AG09319 (cell line): ENCODE measurements at places on chromosomes 11 and 22.
A peak's percentile ranks its signal among the peaks of the same experiment; 100 is the strongest.

GRCh38 chr22:39717099-39717498, 146.5 kb downstream of the CACNA1I start:
- no peak for DNase-seq

DNA sequence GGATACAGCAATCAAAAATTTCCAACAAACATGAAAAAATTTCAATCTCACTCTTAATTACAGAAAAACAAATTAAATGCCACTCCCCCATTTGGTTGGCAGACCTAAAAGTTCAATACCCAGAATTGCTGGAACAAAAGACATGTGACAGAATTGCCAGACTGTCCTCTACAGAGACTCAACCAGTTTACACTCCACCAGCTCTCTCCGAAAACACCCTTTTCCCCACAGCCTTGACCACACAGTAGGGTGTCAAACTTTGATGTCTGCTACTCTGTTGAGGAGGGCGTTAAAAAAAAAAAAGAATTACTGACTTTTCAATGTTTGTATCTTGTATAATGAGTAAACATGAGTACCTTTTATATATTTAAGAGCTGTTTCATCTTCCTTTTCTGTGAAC, 44.7 kb upstream of the YPEL1 start:
- no peak for DNase-seq

DNA sequence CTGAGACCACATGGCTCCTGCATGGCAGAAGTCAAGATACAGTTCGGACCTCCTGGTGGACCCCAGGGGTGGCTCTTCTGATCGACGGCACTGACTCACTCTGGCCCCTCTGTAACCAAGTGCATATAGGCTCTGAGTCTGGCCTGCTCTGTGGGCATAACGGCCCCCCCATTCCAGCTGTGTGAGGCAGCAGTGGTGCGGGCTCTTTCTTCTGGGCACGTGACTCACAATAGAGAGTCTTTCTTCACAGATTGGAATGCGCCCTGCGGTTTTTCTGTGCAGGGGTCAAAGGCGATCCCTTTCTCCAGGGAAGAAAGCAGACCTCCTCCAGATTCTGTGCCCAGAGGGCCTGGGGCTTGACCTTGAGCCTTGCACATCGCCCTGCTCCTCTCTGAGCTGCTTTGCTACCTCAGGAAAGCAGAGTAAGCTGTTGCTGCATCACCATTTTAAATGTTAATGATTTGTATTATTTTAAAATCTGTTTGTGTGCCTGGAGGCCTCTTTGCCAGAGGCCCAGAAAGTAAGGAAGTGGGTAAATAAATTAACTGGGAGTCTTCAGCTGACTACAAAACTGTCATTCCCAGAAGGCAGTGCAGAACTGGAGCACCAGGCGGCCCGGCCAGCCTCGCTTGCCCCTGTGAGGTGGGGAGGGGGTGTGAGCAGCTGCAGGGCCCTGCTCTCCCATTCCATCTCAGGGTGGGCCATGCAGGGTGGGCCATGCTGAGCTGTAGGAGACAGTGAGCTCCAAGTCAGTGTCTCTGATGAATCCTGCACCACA, 199.0 kb downstream of the GRIK4 start:
- peak; percentile 58 for DNase-seq

DNA sequence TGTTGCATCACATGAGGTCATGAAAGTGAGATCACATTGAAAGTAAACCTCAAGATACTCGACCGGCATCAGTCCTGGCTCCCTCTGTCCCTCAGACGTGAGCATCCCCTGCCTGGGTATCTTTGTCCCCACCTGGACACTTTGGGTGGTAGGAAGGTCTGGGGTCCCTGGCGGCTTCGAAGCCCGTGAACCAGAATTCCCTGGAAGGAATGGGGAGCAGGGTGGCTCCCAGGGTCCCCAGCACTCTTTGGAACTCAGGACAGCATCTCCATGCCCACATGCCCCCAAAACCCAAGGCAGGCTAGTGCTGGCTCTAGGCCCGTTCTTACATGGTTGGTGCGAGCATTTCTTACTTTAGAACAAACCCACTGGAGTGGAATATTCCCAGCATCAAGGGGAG, 7.5 kb downstream of the DERL3 start:
- no peak for DNase-seq

GRCh38 chr11:125701858-125702621, 21.4 kb upstream of the ACRV1 start:
- DNase-seq = no peak

DNA sequence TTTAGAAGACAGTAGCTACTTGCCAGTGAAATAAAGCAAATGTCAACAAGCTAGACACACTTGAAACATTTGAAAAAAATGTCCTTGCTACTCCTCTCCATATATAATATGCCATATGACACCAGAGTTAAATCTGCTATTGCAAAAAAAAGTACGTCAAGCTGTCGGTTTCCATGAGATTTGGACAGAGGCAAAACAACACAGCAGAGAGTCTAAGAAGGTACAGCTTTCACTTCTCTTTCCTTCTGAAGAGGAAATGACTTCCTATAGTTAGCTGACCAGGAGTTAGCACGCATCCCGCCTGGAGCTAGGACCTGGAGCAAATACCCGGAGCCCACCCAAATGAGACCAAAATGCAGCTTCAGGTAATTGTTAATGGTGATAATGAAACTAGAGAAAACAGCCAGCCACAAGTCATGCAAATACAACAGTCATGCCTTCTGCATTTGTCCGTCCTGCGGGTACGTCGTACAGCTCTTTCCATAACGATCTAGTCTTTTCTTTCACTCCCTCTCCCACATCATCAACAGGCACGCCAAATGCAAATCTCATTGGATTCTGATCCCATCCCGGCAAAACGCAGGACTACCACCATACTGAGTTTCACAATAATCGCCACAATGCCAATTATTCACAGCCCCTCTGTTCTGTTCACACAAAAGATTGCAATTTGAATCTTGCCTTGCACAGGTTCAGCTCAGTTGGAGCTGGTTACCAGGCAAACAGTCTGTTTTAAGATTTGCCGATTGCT, 395.0 kb upstream of the CCDC90B start:
- DNase-seq = no peak

GRCh38 chr11:1819074-1819473, 15.7 kb upstream of the SYT8 start:
- DNase-seq = no peak

DNA sequence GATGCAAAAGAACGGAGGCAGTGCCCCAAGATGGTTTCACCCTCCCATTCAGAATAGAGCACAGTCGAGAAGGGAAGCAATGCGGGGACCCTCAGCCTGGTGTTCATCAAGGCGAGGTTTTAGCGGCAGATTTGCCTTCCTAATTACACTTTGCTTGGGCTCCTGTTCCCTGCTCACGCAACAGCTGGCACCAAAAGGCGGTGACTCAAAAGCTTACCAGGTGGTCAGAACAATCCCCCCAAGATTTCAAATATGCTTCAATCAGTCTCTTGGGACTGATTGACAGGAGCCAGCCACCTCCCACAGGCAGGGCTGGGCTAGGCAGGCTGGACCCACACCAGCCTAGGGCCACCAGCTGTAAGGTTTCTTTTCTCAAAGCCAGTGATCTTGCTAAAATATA, 14.2 kb downstream of the IGSF9B start:
- DNase-seq = no peak

GRCh38 chr11:623999-624704, 603 bp downstream of the CDHR5 start:
- no peak for DNase-seq

GRCh38 chr11:62607714-62608113, 4.9 kb downstream of the EML3 start:
- no peak for DNase-seq

- no peak for DNase-seq
Measured at GRCh38 chr11:100887659-100888058, 200.6 kb downstream of the ARHGAP42 start.

- DNase-seq = no peak
Measured at GRCh38 chr22:34214372-34214771, 294.1 kb upstream of the LARGE1 start.

DNA sequence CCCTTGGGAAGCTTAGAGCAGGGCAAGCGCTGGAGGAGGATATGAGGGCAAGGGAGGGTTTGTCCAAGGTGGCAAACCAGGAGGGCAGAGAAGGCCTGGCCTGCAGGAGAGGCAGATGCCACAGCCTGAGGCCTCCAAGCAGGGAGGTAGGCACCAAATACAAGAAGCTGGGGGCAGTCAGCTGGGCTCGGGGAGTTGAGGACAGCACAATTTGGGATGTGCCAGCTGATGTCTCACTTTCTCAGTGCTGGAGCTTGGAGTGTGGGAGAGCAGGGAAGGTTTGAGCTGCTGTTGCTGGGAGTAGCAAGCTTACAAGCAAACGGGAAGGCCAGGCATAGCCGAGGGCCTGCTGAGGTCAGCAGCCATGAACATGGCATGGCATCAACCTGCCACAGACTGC, 4.0 kb downstream of the ZDHHC24 start:
- no peak for DNase-seq

DNA sequence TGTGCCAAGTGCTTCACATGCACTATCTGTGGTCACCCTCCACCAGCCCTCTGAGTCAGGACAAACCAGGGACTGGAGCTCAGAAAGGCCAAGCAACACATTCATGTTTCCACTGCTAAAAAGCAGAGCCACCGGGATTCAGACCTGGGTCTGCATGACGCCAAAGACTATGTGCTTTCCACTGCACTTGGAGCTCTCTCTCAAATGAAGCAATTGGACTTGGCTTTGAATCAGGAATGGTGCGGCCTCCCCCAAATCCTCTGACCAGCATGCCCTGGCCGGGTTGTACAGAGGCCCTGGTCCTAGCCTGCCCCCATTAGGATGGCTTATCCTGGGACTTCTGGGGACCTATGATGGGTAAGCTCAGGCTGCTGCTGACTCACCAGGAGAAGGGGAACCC, 80.7 kb downstream of the PKNOX2 start:
- no peak for DNase-seq

GRCh38 chr11:67213178-67213621, 53.1 kb upstream of the GRK2 start:
- DNase-seq = no peak

DNA sequence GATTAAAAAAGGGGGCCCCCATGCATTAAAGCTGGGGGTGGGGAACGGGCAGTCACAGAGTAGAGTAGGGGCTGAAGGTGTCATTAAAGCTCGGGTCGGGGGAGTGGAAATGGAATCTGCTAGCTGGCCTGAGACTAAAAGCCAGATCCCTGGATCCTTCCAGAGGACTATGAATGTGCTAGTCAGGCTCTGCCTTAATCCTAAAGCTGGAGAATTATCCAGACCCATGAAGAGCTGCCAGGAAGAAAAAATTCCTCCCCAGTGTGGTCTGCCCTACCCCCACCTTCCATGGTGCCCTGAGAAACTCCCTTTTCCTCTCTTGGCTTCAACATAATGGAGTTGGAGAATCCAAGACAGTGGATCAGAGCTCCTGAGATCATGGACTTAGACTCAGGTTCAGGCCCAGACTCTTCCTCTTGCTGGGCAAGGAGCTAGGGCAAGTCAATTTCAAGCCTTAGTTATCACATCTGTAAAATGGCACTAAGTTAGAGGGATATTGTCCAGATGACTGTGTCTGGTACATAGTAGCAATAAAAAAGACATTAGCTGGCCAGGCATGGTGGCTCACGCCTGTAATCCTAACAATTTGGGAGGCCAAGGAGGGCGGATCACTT, 24.0 kb upstream of the SMTN start:
- no peak for DNase-seq

DNA sequence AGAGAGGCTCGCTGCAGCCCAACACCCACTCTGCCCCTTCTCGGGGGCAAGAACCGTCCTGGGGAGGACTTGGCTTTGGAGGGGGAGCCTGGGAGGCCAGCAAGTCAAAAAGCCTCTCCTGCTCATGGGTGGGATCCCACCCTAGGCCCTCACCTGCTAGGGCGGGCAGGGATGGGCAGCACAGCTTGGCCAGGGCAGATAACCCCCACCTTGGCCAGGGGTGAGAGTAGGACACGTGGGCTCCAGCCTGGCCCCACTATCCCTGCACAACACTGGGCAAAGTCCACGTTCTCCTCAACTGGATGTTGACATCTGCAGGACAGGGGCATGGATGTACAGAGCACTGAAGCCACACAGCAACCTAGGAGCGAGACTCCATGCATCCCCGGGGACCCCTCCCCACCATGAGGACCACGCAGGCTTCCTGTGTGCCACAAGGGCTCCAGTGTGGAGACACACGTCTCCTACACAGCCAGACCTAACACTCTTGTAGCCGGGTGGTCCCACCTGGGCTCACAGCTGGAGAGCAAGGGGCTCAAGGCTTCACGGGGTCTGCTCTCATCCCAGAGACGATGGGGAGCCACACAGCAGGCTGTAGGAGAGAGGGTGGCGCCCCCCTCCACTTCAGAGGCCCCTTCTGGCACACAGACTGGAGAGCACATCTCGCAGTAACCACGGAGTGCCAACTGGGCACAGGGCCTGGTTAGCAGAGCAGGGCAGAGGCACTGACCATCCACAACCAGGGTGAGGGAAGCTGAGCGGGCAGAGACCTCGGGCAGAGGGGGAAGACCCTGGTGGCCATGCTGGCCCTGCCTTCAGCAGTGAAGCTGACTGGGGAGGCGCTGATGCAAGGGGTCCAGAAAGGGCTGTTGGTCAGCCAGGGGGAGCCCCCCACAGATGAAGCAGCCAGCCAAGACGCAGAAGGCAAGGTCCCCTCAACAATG, 171.1 kb downstream of the CRYBB2 start:
- DNase-seq = no peak

GRCh38 chr22:38046070-38046748, 11.0 kb upstream of the PICK1 start:
- no peak for DNase-seq

GRCh38 chr11:92859156-92859690, 110.2 kb upstream of the MTNR1B start:
- DNase-seq = no peak

DNA sequence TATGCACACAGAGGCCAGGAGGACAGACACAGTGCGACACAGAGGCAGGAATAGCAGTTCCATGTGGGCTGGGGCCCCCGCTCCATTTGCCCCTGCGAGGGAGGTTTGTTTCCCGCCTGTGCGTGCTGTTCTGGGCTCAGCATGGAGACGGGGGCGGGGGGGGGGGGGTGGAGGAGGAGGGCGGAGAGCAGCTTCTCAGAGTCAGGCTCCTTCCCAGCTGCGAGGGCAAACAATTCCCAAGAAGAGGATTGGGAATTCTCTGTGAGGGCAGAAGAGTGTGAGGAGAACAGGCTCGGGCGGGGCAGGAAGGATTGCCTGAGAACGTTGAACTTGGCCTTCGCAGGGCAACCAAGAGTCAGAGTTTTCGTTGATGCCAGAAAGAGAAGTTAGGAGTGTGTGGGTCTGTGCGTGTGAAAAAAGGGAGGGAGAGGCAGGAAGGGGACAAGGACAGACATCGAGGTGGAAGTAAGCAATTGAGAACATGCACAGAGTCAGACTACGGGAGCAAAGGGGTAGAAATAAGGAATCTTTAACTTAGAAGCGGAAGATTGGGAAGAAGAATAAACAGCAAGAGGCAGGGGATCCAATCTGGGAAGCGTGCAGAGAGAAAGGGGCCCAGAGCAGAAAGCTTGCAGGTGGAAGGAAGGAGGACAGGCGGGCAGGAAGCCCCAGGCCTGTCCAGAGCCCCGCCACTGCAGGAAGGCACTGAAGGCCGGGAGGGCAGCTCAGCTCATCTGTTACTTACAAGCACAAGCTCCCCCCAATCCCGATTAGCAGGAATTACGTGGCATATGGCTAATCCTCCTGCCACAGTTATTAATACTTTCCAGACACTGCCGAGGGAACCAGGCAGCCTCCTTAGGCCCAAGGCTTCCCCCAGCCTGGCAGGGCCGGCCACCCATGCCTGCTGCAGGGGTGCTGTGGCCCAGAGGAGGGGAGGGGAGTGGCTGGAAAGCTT, 15.6 kb upstream of the JAM3 start:
- no peak for DNase-seq

GRCh38 chr22:45218976-45219375, 21.7 kb downstream of the KIAA0930 start:
- DNase-seq = no peak
